ENCODE measurements at places on chromosomes 11 and 22.
A peak's percentile ranks its signal among the peaks of the same experiment; 100 is the strongest.

- no peak for DNase-seq
Measured at GRCh38 chr11:17411418-17411817, 23.0 kb upstream of the KCNJ11 start.

DNA sequence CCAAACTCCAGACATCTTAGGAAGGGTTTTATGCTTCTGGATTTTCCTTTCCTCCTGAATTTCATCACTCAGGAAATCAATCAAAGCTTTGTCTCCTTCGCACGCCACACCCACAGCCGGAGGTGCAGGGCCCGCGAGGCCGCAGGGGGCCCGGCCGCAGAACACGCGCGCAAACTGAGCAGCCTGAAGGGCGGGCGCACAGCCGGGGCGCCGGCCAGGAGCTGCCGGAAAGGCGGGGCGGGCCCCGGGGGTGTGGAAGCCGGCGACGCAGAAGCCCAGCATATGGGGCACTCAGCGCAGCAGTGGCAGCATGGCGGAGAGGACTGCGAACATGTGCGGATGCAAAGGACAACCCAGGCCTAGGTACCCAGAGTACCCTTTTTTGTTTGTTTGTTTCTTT is 33.1 kb upstream of the SPTBN2 start:
- no peak for DNase-seq

GRCh38 chr11:32173977-32174376 is 83.1 kb downstream of the RCN1 start:
- no peak for DNase-seq

GRCh38 chr11:122773781-122774266 is 64.5 kb upstream of the CRTAM start:
- no peak for DNase-seq

DNA sequence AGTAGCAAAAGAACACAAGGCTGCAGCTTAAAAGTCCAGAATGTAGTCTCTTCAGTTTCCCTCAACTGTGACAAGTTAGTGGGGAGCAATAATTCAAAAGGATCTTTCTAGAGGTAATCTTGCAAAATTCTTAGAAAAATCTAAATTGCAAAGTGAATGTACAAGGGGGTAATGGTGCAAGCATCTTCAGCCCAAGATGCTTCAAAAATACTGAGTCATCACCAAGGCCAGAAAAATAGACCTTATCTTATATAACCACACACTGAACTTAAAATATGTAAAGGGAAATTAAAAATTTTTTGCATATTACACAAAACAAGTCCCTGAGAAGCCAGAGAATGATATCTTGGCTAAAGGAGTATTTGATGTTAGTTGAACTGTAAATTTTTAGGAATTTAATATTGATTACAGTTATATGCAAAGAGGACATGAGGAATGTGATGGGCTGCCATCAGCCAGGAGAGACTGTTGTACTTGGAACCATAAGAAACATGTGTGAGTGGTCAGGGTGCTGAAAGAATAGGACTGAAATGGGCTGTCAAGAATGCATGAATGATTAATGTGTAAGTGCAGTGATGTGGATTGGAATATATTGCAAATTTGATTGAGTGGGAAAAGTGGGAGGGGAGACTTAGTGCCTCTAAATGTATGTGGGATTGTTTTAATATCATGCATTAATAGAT is 85.7 kb upstream of the LIN7C start:
- DNase-seq, result no peak

- no peak for DNase-seq
Measured at GRCh38 chr11:24661331-24661730, 164.5 kb downstream of the LUZP2 start.

DNA sequence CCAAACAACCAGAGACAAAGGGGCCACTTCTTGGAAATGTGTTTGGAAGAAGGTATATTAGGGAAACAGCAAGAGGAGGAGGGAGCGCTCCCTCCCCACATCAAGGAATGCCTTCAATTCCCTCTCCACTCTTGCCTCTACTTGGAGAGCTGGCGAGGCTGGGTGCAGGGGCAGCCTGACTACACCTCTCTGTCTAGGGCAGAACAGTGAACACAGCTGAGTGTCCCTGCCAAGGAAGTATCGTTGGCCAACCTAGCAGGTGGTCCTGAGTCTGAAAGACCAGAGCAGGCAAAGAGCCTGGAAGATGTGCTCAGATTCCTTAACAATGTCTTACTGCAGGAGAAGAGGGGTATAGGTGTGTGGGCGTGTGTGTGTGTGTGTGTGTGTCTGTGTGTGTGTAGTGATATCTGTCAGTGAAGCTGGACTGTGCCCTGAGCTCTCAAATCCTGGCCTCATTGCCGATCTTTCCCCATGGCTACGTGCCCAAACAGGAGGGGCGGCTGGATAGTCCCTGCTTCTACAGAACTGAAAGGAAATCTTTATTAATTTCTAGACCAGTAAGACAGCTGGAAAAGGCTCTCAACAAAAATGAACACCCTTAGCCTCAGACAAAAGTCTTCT is 46.8 kb downstream of the PAMR1 start:
- DNase-seq, result no peak

- DNase-seq, result no peak
Measured at GRCh38 chr11:60332846-60333245, 5.8 kb downstream of the MS4A6E start.

GRCh38 chr11:111363985-111364384 is 15.1 kb downstream of the POU2AF1 start:
- DNase-seq, result no peak

- no peak for DNase-seq
Measured at GRCh38 chr22:39559456-39560105, 11.0 kb upstream of the CACNA1I start.

DNA sequence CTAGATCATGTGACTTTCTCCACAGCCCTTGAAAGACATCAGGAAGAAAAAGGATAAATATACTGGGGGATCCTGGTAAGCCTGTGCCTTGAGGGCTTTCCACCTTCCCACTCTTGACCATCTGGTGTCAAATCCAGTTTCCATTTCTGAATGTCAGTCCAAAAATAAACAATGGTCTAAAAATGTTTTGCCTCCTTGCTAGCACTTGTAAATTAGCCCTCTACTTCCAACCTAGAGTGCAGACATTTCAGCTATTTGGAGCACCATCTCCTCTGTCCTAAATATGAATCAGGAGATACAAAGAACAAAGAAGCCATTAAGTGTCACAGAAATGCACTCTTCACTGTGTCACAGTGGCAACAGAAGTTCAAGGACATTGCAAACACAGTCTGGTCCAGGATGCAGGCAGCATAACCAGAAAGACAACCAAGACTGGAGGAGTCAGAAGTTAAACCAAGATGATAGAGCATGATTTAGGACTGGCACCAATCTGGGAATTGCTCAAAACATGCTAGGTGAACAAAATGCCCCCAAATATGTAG is 88.1 kb downstream of the CCDC34 start:
- no peak for DNase-seq

GRCh38 chr22:31286360-31287255 is 5.7 kb downstream of the PIK3IP1 start:
- peak; percentile 56 for DNase-seq

DNA sequence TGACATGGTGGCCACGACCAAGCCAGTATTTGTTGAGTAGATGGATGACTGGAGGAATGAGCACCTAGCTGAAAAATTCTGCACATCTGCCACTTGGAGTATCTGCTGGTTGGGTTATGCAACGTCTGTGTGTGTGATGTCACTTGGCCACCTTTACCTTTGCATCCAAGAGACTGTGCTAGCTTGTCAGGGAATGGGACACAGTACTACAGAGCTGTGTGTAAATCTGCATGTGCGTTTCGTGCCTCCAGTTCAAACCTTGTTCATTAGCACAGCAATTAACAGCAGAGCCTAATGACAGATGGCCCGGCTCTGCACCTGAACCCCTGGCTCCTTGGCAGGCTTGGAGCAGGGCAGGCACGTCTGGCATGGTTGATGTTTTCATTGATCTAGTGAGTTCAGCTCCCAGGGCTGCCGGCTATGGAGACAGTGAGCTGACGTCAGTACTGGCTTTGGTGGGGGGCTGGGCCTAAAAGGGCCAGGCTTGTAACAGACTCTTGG is 188.4 kb upstream of the NAV2 start:
- DNase-seq, result no peak

DNA sequence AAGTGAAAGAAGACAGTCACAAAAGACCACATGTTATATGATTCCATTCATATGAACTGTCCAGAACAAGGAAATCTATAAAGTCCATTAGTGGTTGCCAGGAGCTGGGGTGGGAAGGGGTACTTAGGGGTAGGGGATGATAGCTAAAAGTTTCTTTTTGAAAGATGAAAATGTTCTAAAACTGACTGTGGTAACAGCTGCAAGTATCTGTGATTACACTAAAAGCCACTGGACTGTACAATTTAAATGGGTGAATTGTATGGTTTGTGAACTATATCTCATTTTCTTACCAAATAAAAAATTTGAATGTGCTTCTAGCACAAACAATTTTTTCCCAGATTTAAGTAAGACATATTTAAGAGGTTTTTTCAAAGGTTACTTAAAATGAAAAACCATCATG is 22.1 kb downstream of the CHKA start:
- DNase-seq, result no peak

- no peak for DNase-seq
Measured at GRCh38 chr11:27720277-27720830, 20.1 kb upstream of the BDNF start.

DNA sequence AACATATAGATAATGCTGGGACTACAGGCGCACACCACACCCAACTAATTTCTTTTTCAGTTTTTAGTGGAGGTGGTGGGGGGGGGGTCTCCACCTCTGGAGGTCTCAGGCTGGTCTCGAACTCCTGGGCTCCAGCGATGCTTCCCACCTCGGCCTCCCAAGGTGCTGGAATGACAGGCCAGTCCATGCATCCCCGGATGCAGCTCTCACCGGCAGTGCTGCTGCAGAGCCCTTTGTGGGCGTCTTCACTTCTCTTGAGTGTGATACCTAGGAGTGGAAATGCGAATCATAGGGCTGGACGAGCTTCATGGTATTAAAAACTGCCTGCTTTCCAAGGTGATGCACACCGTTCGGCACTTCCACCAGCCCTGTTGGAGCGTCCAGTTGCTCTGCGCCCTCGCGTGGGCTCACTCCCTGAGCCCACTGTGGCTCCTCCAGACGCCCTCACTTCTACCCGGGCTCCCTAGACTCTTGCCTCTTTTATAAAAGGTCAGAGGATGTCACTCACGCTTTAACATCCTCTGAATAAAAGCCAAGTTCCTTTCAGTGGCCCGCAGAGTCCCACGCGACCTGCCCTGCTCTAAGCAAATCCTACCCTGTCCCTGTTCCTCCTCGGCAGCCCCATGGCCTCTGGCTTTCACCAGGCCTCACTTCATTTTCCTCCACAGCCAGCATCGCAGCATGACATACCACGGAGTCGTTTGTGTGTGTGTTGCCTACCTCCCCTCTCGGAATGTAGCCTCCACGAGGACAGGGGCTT is 837 bp upstream of the BID start:
- DNase-seq, result no peak

- DNase-seq, result no peak
Measured at GRCh38 chr11:112822478-112823274, 138.5 kb upstream of the NCAM1 start.

DNA sequence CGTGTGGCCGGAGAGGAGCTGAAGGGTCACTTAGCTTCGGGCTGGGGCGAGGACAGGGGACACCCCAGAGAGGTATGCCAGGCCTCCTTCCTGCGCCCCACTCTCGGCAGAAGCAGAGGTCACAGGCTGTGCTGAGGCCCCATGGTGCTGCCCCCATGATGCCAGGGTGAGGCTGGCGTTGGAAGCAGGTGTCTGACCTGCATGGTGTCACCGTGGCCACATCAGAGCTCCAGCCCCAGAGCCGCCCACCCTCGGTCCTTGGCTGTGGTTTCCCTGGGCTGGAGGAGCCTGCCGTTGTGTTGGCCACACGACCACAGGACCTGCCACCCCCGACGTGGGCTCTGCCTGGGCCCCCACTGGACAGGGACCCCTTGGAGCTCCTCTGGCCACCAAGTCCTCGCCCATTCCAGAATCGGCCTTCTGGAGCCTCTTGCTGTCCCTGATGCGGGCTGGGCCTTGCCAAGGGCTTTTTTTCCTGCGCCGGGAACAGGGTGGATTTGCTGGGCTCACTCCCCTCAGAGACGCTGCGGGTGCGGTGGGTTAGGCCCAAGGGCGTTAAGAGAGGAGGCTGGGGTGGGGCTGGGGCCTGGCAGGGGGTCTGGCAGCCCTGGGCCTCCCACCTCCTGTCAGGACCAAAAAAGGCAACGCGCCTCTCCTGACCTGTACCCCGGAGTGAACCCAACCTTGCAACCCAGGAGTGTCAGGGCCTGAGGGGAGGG is 8.2 kb upstream of the TSSC4 start:
- DNase-seq, result no peak

- no peak for DNase-seq
Measured at GRCh38 chr11:65182258-65183170, 786 bp downstream of the CAPN1 start.

DNA sequence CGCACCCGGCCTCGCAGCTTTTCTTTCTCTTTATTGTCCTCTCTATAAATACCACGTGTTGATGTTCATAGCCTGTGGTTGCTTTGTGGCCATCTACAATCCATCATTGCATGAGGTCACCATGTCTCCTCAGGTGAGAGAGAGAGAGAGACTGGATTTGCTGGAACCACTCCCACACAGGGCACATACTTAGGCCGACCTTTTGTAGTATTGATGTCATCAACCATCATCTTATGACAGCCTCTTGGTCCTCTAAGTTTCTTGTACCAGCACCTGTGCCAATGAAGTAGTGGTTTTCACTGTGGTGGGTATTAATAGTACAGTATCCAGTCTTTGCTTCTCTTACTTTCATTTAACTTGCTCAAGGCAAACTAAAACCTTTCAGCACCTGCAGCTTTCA is 22.8 kb upstream of the P2RY6 start:
- no peak for DNase-seq

- DNase-seq, result no peak
Measured at GRCh38 chr22:41910050-41911000, 4.5 kb downstream of the SHISA8 start.

DNA sequence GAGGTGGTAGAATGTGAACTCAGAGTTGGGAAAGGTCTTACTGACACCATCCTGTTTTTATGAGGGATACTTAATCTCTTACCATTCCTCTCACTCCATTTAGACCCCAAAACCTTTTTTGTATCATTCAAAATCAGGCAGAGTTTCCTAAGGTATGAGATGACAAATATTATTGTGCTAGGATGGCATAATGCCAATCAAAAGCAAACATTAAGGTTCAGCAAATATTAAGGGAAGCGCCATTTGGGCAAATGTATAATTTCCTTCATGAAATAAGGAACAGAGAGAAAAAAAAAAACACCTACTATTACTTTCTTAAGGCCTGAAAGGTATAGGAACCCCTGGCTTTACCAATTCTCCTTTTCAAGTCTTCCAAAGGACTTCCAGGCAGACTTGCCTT is 62.4 kb downstream of the SMCO4 start:
- DNase-seq, result no peak

DNA sequence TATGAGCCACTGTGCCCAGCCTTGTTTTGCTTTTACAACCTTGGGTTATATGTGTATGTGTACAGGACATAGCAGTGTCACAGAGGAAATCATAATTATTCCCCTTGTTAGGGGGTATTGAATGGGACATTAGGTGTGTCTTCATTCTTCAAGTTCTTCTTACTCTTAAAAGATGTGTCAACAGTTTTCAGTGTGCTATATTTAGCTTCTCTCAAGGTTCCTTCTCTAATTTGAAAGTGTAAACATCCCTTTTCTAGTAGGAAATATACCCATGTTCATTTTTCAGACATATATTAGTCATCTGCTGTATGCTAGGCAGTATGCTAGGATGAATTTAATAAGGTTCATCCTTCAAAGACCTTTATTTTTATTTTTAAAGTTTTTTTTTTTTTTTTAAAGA is 17.1 kb downstream of the PCF11 start:
- no peak for DNase-seq

- DNase-seq, result no peak
Measured at GRCh38 chr22:27614006-27614649, 187.4 kb downstream of the MN1 start.

GRCh38 chr11:21343204-21343603 is 673.8 kb downstream of the NELL1 start:
- no peak for DNase-seq

Measured in stimulated activated CD8-positive, alpha-beta memory T cell treated with anti-CD3 and anti-CD28 coated beads, Interleukin-15, amount 100 ng/mL, for 4 hours (primary cell).